ENCODE measurements at places on chromosomes 3 and 15.
A peak's percentile ranks its signal among the peaks of the same experiment; 100 is the strongest.

DNA sequence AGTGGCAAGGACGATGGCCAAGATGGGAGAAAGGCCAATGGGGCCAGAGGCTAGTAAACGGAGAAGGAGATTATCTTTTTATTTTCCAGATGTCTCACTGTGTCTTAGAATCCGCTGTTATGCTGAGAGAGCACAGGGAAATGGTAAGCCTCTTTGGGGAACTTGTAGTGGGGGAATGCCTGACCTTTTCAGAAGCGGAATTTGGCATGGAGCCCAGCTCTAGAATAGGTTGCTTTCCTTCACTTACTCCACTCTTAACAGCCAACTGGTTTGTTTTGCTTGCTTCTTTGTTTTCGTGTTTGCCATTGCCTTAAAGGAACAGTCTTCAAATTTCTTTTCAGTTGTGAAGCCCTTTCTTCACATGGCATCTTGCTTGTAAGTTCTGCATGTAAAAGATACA, 316.2 kb upstream of the THRB start:
- DNase-seq, result peak; percentile 2

DNA sequence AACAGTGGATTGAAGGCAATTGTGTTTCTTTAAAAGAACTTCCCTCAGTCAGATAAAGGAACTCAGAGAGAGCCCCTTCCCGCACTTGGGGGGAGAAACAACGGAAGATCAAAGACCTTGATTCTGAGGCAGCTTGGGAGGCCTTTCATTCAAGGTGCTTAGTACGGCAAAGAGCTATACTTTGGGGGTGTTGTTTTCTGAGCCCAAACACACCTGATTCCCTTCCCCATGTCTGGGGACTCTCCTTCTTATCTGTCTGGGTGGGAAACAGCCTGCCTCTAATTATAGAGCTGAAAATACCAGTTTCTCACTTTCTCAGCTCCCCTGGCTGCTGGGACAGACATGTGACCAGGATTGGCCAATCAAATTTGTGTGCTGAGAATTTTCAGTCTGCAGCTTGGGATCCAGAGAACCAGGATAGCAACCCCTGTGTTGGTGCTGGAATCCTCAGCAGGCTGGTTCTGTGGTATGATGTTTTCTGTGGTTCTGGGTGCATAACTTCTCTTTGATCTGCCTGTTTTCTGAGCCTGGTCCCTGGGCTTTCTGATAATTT, 19.4 kb upstream of the IQCF6 start:
- DNase-seq, result no peak

- DNase-seq, result no peak
Observed at GRCh38 chr3:186529201-186529999, 14.8 kb downstream of the CRYGS start.

DNA sequence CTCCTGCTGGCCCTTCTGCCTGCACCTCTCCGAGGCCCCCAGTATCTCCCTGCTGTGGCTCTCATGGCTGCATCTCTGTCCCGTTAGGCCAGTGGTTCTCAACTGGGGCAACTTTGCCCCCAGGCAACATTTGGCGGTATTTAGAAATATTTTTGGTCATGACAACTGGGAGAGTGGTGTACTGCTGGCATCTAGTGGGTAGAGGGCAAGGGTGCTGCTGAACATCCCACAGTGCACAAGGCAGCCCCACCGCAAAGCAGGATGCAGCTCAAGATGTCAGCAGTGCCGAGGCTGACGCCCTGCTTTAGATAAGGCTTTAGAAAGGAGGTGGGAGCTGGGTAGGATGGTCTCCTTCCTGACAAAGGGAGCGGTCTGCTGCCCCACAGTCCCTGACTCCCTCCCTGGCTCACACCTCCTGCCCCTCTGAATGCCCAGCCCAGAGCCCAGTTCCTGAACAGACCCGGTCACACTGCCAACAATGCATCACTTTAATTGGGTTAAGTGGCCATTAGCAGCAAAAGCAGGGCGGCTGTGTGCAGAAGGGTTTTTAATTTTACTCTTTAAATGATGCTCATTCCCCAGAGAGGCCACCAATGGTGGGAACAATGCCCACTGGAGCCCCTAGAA, 68.8 kb upstream of the TMEM115 start:
- DNase-seq, result no peak

DNA sequence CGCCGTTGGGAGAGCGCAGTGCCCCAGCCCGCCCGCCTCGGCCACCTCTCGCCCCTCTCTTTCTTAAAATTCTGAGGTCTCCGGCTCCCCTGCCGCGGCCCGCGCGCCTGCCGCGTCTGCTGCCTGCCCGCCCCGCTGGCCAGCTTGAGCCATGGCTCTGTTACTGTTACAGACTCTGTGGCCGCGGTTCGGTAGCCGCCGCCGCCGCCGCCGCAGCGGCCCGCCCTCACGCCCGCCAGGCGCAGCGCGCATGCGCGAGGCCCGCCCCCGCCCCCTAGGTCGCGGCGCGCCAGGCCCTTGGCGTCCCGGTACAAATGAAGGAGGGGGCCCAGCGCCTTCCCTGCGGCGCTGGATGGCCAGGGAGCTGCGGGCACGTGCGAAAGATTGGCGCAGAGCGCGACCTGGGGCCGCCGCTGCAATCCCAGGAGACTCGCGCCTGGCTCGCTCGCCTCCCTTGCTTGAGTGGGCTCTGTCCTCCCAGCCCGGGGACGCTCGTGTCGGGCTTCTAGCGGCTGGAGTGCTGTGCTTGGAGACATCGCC, at the start of gene ONECUT1:
Gene ONECUT1, minus strand, starts transcription at position 168 of the 540 bp plus-strand sequence. CDS start 452 bp downstream, outside the sequence.
- peak; percentile 82 for DNase-seq

DNA sequence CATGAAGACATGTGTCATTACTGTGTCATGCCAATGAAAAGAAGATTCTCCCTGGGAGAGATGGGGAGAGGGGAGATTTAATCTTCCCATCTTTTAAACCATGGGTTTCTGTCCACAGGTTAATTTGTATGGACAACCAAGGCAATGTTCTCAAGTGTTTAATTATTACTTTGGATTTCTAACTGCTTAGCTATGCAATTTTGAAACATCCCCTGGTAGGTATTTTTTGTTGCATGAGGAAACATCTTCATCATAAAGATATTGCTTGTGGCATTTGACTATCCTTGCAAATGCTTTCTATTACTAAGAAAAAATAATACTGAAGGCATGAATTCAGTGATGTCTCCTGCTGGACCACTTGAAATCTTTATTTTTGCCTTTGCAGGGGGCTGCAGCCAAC, 326.6 kb upstream of the TPM1 start:
- DNase-seq, result no peak

GRCh38 chr3:141343077-141343476, 25.2 kb upstream of the ZBTB38 start:
- DNase-seq, result no peak

DNA sequence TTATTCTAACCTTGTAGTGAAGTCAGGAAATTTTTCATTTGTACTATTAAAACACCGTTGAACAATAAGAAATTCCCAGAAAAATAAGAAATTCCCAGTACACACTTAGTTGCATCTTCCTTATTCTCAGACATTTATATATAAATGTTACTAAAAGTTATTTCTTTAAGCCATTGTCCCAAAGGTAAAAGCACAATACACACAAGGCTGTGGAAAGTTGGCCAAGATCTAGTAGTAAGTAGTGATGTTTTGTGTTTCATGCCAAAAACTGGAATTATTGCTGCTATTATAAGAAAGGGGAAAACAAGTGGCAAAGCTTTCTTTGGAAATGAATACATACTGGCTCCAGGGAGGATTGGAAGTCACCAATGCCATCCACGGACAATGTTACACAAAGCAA, 802.5 kb upstream of the DPPA4 start:
- peak; percentile 67 for DNase-seq

DNA sequence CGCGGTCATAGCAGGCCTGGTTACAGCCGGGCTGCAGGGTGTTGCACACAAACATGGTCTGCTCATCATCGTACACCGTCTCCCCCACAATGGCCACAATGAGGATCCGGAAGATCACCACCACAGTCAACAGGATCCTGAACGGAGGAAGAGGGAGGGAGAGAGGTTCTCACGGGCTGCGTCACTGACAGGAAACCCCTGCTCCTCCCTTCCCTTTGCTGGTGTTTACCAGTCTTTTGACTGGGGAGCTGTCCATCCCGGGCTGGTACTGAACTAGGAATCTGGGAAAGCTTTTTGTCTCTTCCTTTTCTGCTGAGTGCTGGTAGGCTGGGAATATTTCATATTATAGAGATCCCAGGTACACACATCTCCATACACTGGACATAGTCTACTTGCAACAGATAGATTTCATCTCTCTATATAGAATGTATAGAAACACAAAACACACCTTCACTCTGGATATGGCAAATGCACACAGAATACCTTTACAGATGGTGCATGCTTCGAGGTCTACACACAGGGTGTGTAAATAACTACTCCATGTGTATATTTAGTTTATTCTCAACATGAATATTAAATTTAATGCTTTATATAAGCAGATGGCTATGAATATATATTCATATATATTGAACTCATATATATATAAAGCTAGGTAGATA, 1.4 kb downstream of the GJD2 start:
- DNase-seq, result peak; percentile 52

GRCh38 chr3:36210840-36211651, 169.3 kb upstream of the STAC start:
- no peak for DNase-seq

DNA sequence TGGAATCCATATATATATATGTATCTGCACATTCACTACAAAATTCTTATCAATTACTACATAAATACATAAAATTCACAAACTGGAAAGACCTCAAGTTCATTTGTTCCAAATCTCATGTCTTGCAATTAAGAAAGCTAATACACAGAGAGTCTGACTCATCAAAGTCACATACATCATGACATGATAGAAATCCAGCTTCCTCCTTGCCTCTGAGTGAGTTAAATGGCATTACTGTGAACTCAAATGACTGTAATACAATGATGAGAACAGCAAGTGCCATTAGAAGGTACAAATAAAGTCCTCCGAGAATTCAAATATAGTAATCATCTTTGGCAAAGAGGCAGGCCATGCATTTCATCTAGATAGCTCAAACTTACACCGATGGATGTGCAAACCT, 55.1 kb upstream of the AGTR1 start:
- no peak for DNase-seq

GRCh38 chr3:155714295-155714718, 30.6 kb downstream of the PLCH1 start:
- no peak for DNase-seq

DNA sequence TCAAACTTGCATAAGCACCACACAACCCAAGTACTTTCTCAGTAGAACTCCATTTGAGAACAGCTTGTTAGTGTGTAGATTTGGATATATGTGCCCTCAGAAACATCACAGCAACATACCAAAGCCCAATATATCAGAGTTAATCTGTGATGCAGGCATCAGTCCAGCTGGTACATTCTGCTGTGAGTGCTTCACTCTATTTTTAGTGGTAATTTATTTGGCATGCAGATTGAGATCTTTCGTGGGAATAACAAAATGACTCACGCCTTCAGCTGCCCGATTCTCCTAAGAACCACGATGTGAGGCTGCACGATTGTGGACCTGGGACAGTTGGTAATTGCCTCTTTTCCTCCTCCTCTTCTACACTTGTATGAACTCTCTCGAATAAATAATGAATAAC, 730.7 kb downstream of the SQOR start:
- peak; percentile 27 for DNase-seq

- DNase-seq, result peak; percentile 73
Observed at GRCh38 chr15:85615930-85616329, 178.8 kb downstream of the KLHL25 start.

DNA sequence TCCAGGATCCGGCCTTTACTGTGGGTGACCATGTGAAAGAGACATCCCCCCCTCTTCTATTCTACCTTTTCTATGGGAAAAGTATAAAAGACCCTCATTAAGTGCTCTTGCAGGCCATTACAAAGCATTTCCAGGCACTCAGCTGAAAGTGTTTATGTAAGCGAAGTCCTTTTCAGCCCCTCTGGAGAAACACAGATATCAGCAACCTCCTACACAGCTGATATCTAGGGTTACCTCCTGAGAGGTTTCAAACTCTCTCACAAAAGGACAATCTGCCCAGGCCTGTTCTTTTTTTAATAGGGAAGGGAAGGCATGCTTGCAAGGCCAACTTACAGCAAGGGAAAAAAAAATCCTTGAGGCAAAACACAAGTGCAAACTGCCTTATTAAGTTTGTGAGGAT, 12.6 kb downstream of the ETV5 start:
- DNase-seq, result no peak

- no peak for DNase-seq
Observed at GRCh38 chr3:42572278-42572677, 9.5 kb downstream of the SEC22C start.

DNA sequence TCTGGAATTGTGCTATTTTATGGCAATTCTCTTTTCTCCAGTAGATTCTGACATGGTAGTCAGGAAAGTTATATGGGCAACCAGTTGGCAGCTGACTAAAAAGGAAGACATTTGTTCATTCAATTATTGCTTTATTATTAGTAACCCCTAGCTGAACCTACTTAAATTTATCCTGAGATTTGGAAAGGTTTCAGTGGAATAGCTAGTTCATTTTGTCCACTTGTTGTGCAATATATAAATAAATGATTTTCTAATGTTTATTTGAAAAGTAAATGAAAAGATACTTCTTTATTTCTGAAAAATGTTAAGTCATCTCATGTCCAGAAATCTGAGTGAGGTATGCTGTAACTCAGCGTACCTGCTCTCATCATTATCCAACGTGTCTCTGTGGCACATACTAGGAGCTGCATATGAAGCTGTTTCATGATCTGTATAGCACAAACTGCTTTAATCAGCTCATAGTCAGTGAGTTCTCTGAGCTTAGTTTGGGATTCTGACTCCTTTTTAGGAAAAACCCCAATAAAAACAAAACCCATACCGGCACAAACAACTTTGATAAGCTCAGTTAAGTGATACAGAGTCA, 35.9 kb downstream of the RARB start:
- no peak for DNase-seq

DNA sequence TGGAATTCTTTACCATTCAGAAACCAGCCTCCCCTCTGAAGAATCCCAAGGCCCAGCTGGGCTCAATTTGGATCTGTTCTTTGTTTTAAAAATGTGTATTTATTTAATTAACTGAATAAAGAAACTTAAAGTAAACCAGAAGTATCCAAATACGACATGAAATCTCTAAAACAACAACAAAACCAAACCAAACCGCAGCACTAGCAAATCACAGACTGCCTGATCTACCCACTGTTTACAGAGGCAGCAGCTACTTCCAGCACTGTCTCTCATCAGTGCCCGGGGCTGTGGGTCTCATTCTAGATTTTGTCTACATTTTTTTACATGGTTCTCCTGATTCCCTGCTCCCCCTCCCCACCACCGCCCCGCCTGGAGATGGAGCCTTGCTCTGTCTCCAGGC, 2.3 kb downstream of the FLNB start:
- no peak for DNase-seq

- no peak for DNase-seq
Observed at GRCh38 chr3:197428117-197428801, 127.5 kb downstream of the BDH1 start.
